ENCODE measurements at places on chromosomes 11 and 22. TPM values are rescaled to one million over a fixed set of nuclear protein-coding genes. Genes with fewer than 3 reads are reported as not detected.

Gene SLC25A18
- total RNA-seq: 6.4 TPM

DNA sequence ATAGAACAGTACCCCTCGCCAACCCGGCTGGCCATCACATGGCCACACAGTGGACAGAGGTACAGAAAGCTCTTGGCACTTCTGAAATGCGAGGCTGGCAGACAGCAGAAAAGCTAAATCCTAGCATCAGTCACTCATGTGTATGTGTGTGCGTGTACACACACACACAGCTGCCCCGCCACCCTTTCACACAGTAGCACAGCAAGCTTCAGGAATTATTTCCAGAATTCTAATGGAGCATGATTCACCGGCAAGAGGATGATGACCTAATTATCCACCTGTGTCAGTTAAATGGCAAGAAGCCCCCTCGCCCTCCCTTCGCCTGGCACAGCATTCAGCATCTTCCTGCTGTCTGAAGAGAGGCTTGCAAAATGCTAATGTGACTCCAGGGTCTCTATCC, 336.0 kb downstream of the SHANK2 start:
- DNase-seq: no peak

GRCh38 chr11:119791047-119791446, 62.0 kb upstream of the NECTIN1 start:
- no peak for DNase-seq

DNA sequence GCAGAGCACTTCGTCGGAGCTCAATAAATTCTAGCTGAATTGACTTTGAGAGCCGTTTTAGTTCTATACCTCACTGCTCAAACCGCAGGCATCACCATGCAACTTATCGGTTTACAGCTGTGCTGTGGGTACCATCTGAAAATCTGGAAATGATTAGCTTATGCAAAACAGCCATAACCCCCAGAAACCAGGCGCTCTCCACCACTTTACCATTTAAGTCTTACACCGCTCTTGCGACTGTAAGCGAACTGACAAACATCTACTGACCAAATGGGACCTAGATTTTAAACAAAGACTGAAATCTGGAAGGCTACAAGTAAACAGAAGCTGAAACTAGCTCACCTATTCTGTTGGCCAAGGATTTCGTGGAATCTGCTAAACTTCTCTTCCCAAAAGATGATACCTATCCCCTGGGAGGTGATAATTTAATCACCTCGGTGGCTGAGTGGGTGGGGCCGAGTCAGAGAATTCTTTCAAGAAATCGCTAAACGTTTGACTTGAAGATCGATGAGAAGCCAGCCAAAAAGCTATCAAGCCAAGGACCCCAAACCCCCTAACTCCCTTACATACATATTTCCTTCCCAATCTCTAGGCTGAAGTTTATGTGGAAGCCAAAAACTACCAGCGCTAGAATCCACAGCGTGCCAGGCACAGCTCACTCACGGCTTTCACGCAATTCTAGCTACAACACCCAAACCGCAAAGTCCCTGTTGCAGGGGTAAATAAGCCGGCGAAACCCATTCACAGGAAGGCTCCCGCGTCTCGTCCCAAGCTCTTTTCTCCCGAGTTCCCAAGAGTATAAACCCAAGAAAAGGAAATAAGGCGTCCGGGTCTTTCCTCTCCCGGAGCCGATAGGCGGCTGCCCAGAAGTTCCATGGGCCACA, 644 bp downstream of the SPTY2D1 start:
- DNase-seq: no peak

Measured in occipital lobe (tissue), 3 donors.